ENCODE measurements at places on chromosomes 5 and 9. TPM values are rescaled to one million over a fixed set of nuclear protein-coding genes. Genes with fewer than 3 reads are reported as not detected.

The C1QTNF3 gene
- 20.5 TPM for total RNA-seq

DNA sequence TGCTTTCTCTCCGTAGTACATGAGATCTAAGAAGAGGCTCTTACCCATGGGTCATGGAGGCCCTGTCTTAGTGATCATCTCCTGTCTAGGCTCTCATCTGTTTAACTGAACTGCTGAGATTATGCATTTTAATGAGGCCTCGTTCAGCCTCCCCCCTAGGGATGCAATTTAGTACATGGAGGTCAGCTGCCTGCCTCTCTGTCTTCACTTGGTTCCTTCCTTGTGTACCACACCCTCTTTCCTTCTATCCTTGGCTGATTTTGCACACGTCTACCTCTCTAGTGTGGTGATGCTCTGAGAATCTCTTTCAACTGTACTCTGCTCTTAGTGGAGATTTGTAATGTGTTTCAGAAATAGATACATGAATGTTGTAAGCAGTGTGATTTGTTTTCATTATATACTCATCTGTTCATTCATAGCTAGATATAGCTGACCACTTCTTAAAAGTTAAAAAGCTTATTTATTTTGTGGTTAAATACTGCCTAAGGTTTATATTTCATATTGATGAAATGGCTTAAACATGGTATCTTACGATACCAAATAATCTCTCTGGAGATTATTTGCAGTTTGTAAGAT lies 3.5 kb upstream of the ACTBL2 start:
- no peak for DNase-seq

DNA sequence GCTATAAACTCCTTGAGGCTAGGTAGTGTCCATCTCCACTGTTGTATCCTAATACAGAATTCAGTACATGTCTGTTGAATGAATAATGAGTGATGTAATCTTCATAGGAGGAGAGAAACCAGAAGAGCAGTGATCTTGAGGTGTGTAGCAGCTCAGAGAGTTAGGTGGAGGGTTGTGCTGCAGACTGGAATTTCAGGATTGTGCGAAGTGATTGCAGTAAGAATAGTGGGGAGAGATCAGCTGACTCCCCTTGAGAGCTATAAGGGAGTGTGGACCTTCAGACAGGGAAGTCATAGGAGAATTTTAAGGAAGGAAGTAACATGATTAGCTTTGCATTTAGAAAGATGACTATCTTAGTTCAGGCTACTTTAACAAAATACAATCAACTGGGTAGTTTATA lies 4.4 kb downstream of the SNX24 start:
- DNase-seq, result no peak

GRCh38 chr5:153879596-153879995 lies 159.1 kb downstream of the FAM114A2 start:
- DNase-seq, result no peak

DNA sequence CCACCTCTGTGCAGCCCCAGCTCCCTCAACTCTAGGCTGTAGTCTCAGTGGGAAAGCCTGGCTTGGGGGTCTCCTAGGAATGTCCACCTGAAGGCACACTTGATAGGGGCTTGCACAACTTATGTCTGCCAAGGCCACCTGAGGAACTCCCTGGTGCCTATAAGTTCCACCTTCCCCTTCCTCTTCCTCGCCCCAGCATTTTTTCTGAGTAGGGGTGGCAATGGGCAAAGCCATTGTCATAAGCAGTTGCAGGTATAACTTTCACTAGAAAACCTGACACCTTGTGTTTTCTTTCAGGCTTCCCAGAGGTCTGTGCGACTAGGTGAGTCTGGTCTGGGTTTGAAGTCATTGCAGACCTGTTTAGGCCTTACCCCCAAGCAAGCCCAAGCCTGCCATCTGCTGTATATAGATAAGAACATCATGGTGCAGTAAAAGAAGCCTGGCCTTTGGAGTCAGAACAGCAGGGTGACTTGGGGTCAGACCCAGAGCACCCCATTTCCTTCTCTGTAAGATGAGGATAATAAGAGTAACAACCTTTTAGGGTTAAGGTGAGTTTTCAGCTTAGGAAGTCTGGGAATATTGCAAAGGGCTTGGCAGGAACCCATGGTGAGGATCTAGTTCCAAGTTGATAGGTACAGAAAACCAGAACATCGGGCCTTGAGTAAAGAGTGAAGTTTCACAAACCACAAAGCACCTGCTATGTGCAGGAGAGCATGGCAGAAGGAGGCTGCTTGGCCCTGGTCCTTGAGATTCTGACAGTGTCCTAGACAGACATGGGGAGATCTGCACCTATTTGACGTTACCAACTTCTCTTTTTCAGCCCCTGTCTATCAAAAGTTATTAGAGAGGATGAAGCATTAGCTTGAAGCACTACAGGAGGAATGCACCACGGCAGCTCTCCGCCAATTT lies 33.8 kb downstream of the TGFBI start:
- no peak for DNase-seq

- DNase-seq, result no peak
Observed at GRCh38 chr9:87494970-87495471, 2.6 kb upstream of the DAPK1 start.

GRCh38 chr5:79471556-79471955 lies 42.4 kb downstream of the HOMER1 start:
- DNase-seq, result no peak

GRCh38 chr5:94692581-94692980 lies 74.1 kb downstream of the SLF1 start:
- DNase-seq, result no peak

- DNase-seq, result no peak
Observed at GRCh38 chr5:10923310-10923709, 162.3 kb upstream of the DAP start.

GRCh38 chr5:158992037-158992740 lies 107.5 kb downstream of the EBF1 start:
- DNase-seq, result no peak

- DNase-seq, result no peak
Observed at GRCh38 chr5:81605299-81605698, 145.6 kb downstream of the SSBP2 start.

The SHOC1 gene
- not detected for total RNA-seq

The ACOT12 gene
- total RNA-seq, result not detected

DNA sequence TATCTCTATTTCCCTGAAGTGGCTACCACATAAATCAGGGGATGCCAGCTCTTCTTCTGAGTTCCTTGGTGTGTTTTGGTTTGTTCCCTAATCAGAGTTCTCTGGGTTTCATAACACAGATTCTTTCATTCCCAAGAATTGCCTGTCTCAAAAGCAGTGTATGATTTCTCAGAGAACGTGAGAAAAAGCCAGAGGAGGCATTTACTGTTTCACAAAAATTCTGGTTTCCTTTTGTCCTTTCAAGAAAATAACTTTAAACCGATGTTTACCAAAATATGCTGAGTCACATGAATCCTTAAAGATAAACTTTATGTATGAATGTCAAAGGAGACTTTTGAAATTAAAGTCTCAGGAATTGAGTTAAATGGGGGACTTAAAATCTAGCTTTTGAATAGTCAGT lies 314.3 kb downstream of the EBF1 start:
- no peak for DNase-seq

DNA sequence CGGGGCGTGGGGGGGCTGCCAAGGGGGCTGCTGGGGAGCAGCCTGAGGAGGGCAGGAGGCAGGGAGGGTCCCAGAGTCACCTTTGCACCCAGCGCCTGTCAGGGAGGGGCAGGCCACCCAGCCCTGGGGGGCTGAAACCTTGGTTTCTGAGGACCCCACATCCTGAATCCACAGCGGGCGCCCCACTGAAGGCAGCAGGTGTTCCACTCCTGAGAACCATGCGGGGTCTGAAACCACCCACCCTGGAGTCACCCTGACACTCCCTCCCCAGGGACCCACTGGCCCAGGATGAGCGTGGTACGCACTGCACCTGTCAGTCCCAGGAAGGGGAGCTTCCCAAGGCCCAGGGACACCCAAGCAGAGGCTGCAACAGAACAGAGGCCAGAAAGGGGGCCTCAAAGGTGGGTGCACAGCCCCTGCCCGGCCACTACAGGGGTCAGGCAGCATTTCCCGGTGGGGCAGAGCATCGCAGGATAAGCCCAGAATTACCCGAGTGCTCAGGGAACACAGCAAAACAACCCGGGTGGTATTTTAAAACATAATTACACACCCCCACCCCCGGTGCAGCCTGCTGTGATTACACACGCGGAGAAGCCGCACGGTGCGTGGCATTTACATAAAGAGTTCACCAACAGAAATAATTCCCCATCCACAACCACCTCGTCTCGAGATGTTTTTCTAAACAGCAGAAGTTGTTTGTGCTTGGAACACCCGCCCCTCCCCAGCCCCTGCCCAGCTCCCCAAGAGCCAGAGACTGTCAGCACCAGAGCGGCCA lies 57.3 kb upstream of the UBAC1 start:
- DNase-seq, result peak; percentile 47

DNA sequence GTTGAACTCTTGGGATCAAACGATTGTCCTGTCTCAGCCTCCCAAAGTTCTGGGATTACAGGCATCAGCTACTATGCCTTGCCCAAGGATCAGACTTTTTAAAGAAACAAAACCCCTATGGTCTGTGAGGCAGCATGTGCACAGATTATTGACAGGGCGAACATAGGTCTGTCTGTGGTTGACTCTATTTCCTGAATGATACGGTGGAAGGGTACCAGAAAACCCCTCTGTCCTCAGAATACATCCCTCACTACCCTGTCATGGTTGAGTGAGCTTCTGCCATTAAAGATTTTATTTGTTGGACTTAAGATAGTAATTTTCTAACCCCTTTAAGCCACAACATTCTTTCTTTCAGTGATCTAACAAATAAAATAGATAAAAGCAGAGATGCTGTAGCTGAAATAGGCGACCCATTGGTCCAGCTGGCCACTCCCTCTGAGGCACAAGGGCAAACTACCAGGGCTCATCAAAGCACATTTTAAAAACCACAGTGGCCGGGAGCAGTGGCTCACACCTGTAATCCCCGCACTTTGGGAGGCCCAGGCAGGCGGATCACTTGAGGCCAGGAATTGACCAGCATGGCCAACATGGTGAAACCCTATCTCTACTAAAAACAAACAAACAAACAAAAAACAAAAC lies 84.9 kb upstream of the ANKRD55 start:
- DNase-seq, result no peak

The IFNA16 gene
- total RNA-seq, result not detected

DNA sequence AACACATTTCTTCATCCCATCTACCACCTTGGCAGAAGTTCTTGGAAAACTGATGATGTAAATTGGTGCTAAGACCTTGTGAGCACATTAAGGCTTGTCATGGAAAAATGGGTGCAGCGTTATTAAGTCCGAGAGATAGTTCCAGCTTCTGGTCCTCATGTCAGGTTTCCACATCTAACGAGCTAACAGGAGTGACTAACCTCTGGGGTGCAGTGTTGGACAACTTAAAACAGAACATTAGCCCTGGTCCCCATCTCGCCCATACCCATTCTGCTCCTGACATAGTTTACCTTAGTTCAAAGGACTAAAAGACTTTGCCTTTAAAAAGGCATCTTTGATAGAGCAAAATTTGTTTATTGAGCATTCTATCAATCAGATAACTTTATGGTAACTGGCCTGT lies 128.0 kb downstream of the SLC1A3 start:
- DNase-seq, result no peak

Measured in sigmoid colon (tissue), 7 donors.